ENCODE measurements at places on chromosomes 16 and 17. TPM values are rescaled to one million over a fixed set of nuclear protein-coding genes. Genes with fewer than 3 reads are reported as not detected.
A peak's percentile ranks its signal among the peaks of the same experiment; 100 is the strongest.

DNA sequence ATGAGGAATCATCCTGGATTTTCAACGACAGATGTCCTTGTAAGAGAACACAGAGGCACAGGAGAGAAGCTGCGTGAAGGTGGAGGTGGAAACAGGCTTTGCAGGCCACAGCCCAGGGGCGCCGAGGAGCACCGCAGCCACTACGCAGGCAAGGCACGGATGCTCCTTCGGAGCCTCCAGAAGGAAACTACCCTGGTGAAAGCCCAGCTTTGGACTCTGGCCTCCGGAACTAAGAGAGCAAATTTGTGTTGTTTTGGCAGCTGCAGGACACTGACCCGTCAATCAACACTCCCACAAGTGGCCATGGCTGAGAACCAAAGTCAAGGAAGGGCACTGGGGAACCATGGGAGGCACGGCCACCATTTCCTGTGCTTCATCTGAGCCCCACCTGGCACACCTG, 3.4 kb downstream of the ARL16 start:
- H3K36me3 ChIP-seq: no peaks in the 10 kb centered on the region
- H3K4me3 ChIP-seq: no peak overlapping the region
- H3K27ac ChIP-seq: no peak overlapping the region
- no peaks in the 10 kb centered on the region for H3K27me3 ChIP-seq
- no peak for DNase-seq

- DNase-seq: no peak
- no peaks in the 10 kb centered on the region for H3K36me3 ChIP-seq
- H3K4me3 ChIP-seq: no peak overlapping the region
- no peaks in the 10 kb centered on the region for H3K27me3 ChIP-seq
- no peak overlapping the region for H3K27ac ChIP-seq
- no peaks in the 10 kb centered on the region for H3K4me1 ChIP-seq
These were observed 4.6 kb upstream of the DRC7 start for GRCh38 chr16:57689762-57690558.

DNA sequence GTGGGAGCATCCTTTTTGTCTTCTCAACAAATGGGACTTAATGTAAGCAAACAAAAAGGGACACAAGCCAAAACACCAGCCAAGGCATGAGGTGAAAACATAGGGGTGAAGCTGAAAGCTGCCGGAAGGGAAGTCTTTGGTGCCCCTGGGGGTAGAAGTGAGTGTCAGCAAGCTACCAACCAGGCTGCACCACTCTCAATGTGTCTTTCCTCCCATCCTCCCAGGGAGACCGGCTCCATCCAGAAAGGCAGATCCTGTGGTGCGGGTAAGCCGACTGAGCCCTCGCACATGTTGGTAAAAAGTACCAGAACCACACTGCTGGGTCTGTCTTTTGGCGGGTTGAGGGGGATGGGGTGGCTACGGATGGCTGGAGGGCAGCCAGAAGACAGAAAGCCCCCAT, 52.0 kb upstream of the SREBF1 start:
- H3K4me1 ChIP-seq: peaks cover 56% of the 10 kb centered on the region
- no peak overlapping the region for H3K4me3 ChIP-seq
- H3K27ac ChIP-seq: peak overlapping the region; percentile 34
- H3K27me3 ChIP-seq: no peaks in the 10 kb centered on the region

GRCh38 chr17:298791-299450, 53.7 kb downstream of the RPH3AL start:
- no peaks in the 10 kb centered on the region for H3K36me3 ChIP-seq
- DNase-seq: no peak
- H3K27ac ChIP-seq: no peak overlapping the region
- H3K4me1 ChIP-seq: no peaks in the 10 kb centered on the region

- no peaks in the 10 kb centered on the region for H3K27me3 ChIP-seq
- peak overlapping the region; percentile 86 for H3K27ac ChIP-seq
These were observed 622 bp downstream of the TOM1L2 start for GRCh38 chr17:17971431-17972125.

DNA sequence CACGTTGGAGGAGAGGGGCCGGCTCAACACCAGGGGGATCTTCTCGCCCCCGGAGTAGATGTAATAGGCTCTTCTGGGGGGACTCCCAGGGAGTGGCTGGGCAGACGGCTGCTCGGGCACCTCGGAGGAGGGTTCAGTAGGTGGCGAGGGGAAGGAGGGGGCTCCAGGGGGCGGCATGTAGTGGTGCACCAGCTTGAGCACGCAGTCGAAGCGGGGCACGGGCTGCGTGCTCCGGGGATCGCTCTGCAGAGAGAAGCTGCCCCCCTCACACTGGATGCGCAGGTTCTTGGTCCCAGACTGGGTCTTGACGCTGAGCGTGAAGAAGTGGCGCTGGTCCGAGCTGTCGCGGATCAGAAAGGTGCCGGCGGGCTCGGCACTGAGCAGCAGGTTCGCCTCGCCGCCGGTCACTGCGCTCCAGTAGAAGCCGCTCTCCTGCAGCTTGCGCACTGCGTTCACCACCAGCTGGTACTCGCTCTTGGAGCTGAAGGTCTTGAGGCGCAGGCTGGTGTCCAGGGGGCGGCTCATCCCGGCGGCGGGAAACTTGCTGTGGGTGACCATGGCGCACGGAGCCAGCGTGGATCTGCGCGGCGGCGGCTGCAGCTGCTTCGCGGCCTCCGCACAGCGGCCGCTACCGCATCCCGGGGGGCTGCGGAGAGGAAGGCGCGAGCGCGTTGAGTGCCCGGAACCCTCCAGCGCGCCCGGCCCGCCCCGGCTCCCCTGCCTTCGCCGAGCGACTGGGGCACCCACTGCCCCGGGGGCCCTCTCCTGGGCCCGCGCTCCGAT, 1.1 kb downstream of the SOCS3 start:
- peak; percentile 48 for DNase-seq
- H3K27me3 ChIP-seq: no peaks in the 10 kb centered on the region
- H3K27ac ChIP-seq: peak overlapping the region; percentile 85
- H3K4me1 ChIP-seq: peaks cover 61% of the 10 kb centered on the region

- H3K27ac ChIP-seq: no peak overlapping the region
- no peak for DNase-seq
- H3K27me3 ChIP-seq: no peaks in the 10 kb centered on the region
- no peak overlapping the region for H3K4me3 ChIP-seq
These were observed 30.5 kb upstream of the LGALS9 start for GRCh38 chr17:27600471-27600870.

Gene BRCA1
- total RNA-seq: 14.4 TPM

DNA sequence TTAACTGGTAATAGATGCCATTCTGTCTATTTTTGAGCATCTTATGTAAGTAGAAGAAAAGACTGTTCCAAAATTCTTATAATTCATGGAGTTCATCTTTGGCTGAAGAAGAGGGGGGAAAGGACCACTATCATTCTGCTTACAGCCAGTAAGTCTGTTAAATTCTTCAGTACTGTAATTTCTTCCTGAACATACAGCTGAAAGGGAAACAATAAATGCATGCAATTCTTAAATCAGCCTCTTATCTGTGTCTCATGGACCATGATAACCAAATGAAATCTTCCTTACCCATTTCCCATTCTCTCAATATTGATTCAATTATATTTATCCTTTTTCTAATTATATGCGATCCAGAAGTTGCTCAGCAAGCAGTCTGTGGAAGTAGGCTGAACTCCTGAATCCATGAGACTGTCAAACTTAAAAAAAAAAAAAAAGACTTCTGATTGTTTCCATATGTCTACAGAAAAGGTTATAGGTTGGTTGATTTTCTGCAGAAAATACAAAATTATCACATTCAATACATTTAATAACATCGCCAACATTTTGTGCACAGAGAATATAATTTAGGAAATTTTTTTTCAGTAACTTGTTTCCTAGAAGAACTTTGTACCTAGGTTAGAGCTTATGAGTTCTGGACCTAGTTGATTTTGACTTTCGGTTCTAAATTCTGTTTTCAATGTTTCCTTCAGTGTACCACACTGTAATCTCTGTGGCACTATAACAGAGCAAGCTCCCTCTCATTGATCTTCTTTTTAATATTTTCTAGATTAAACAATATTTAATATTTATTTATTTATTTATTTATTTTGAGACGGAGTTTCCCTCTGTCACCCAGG, 1.2 kb upstream of the ABCA9 start:
- H3K4me1 ChIP-seq: no peaks in the 10 kb centered on the region
- H3K27me3 ChIP-seq: no peaks in the 10 kb centered on the region
- H3K36me3 ChIP-seq: no peaks in the 10 kb centered on the region
- H3K27ac ChIP-seq: no peak overlapping the region

- H3K4me1 ChIP-seq: peaks cover 6% of the 10 kb centered on the region
- DNase-seq: no peak
- H3K27ac ChIP-seq: no peak overlapping the region
- peak overlapping the region; percentile 30 for H3K4me3 ChIP-seq
These were observed 23.6 kb upstream of the ABR start for GRCh38 chr17:1203111-1203966.

Data from thyroid gland (tissue), 4 donors.